Astrocyte of the spinal cord (primary cell): ENCODE measurements at places on chromosomes 13 and 19.

GRCh38 chr13:44300895-44301638, 72.6 kb upstream of the SERP2 start:
- peak; percentile 89 for DNase-seq

- DNase-seq = no peak
Measured at GRCh38 chr19:38046254-38047048, 139.4 kb downstream of the SIPA1L3 start.

- DNase-seq = no peak
Measured at GRCh38 chr19:8196271-8196927, 12.8 kb upstream of the CERS4 start.

DNA sequence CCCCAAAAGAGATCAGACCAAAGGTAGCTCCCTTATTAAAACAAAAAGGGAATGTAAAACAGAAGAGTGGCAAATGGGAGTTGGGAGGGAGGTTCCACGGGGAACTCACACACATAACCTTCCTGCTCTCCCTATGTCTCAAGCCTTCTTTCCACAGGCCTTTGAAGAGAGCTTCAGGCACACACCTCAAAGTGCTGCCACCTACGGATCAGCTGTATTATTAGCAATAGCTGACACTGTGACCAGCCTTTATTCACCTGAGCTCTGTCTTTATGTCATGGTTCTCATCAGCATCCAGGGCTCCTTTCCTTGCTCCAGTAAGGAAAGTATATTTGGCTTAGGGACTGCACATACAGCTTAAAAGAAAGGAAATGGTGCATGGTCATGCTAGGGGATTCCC, 11.3 kb downstream of the ZNF571 start:
- DNase-seq = no peak

- DNase-seq = peak; percentile 41
Measured at GRCh38 chr13:41059456-41060081, 1.7 kb upstream of the WBP4 start.

DNA sequence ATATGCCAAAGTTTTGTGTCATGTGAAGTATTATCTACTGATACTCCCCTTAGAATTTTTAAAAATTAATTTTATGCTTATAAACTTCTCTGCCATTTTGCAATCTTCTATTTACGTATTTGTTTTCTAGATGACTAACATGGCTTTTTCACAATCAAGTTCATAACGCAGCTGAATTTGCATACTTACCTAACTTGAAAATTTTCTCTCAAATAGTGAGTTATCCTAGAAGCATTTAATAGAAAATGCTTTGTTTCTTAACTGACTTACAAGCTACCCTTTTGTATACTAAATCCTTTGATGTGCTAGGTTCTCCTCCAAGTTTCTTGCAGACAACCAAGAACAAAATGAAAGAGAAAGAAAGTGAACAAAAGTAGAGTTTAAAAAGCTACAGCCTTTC, 683.5 kb downstream of the LIG4 start:
- no peak for DNase-seq

GRCh38 chr13:30978981-30979956, 46.8 kb downstream of the TEX26 start:
- no peak for DNase-seq

- DNase-seq = no peak
Measured at GRCh38 chr19:3095441-3096191, 1.5 kb downstream of the GNA11 start.

GRCh38 chr13:44140888-44141724, 232.5 kb upstream of the SERP2 start:
- peak; percentile 22 for DNase-seq
